NCI-H774 (cell line): ENCODE measurements at places on chromosomes 11 and 22.

- DNase-seq = no peak
Observed at GRCh38 chr11:115166820-115167219, 337.4 kb downstream of the CADM1 start.

- no peak for DNase-seq
Observed at GRCh38 chr11:105713696-105714095, 103.8 kb downstream of the GRIA4 start.

DNA sequence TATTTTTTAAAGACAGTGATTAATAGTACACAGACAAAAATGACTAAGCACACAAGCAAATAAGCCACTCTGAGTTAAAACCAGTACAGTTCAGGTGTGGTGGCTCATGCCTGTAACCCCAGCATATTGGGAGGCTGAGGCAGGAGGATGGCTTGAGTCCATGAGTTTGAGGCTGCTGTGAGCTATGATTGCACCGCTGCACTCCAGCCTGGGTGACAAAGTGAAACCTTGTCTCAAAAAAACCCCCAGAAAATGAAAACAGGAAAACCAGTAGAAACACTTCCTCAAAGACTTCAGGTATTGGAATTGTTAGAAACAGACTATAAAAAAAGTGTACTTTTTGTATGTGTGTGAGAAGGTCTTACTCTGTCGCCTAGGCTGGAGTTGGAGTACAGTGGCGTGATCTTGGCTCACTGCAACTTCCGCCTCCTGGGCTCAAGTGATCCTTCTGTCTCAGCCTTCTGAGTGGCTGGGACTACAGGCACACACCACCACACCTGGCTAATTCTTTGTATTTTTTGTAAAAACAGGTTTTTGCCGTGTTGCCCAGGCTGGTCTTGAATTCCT, 33.0 kb downstream of the PPP6R2 start:
- no peak for DNase-seq

- DNase-seq = peak; percentile 24
Observed at GRCh38 chr11:17063171-17064002, 14.1 kb downstream of the RPS13 start.

DNA sequence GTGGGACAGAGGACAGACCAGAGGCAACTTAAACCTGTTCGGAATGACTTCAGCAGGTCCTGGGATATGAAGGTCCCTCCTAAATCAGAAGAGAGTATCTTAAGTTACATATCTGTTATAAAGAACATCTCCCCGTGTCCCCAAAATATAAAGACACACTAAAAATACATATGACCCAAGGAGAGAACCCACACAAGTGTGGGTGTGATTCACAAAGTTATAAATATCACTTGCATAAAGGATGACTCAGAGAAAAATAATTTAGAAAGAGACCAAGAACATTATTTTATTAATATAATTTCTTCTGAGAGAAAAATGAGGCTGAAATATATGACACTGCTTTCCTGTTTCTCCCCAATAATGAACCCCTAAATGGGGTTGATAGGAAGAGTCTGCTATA, 14.2 kb downstream of the OR5B21 start:
- DNase-seq = no peak

- no peak for DNase-seq
Observed at GRCh38 chr22:46052331-46052771, 75.4 kb upstream of the WNT7B start.

GRCh38 chr22:17707526-17707925, 66.7 kb downstream of the BID start:
- no peak for DNase-seq
